ENCODE measurements at places on chromosomes 3 and 15.

- DNase-seq, result no peak
Observed at GRCh38 chr3:132071043-132071442, 36.2 kb upstream of the CPNE4 start.

DNA sequence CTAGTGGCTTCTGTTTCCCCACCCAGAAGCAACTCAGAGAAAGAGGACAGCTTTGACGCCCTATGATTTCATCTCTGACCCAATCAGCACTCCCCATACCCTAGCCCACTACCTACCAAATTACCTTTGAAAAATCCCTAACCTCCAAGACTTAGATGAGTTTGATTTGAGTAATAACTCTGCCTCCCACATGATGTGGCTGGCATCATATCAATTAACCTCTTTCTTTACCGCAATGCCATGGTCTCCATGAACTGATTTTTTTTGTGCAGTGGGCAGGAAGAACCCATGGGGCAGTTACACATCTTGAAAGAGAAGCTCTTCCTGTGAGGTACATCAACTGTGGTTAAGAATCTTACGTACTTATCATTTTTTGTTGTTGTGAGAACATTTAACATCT, 25.5 kb upstream of the APOD start:
- no peak for DNase-seq

GRCh38 chr3:168807448-168807847, 711.7 kb upstream of the GOLIM4 start:
- no peak for DNase-seq

GRCh38 chr3:23993556-23994243, 48.6 kb downstream of the NR1D2 start:
- DNase-seq, result no peak

GRCh38 chr3:49723296-49723627, 489 bp downstream of the GMPPB start:
- no peak for DNase-seq

GRCh38 chr15:69854521-69855181, 243.1 kb downstream of the TLE3 start:
- no peak for DNase-seq

DNA sequence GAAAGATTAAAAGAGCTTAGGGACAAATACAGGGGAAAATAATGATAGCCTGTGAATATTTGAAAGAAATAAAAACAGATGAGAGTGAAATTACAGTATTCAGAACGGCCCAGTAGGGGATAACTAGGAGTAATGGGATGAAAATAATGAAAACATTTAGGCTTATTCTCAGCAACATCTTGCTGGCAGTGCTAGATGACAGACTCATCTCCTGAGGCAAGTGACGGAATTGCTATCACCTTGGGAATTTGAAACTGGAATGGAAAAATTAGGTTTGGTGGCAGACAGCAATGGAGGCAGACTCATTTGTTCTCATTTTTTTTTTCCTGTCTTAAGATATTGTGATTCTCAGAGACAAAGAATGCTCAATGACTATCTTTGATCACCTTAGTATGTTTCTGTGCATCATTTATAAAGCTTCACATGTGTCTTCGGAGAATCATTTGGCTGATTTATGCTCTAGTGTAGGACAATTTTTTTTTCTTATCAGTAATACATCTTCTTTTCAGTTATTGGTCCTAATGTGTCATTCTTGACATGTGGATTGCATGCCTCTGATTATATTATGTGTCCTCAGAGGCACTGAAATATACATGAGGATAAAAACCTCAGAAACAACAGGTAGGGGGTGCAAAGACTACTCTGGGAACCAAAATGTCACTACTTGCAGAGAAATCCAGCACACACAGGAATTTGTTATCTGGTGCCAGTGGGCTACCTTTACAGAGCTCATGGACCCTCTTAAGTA, 711.7 kb downstream of the EDEM1 start:
- DNase-seq, result no peak

GRCh38 chr3:186320862-186321568, 41.0 kb downstream of the DGKG start:
- no peak for DNase-seq

DNA sequence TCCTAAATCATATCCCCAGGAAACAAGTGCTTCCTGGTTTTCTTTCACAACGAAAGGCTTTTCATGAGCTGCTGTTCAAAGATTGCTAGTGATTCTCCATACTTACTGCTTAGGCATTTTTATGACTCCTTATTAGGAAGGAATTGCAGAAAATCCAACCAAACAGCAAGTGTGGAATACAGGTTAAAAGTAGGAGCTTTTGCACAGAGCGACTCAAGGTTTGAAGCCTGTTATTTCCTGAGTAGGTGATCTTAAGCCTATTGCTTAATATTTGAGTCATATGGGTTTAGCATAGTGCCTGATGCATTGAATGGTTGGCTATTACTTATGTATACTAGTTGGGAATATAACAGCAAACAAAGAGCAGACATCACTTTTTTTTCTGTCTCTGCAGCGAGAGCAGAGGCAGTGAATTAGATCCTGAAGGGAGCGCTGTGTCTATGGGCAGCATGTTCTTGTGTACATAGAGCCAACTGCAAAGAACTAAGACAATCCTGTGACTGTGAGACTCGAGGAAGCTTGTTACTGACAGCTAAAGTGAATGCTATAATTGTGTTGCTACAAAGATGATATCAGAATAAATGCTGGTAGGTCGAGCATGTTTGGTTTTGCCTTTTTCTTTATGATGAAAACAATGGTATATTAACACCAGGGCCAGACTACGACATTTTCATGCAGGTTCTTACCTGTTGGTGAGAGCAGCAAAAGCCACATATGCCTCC, 6.3 kb downstream of the TM4SF1 start:
- no peak for DNase-seq

DNA sequence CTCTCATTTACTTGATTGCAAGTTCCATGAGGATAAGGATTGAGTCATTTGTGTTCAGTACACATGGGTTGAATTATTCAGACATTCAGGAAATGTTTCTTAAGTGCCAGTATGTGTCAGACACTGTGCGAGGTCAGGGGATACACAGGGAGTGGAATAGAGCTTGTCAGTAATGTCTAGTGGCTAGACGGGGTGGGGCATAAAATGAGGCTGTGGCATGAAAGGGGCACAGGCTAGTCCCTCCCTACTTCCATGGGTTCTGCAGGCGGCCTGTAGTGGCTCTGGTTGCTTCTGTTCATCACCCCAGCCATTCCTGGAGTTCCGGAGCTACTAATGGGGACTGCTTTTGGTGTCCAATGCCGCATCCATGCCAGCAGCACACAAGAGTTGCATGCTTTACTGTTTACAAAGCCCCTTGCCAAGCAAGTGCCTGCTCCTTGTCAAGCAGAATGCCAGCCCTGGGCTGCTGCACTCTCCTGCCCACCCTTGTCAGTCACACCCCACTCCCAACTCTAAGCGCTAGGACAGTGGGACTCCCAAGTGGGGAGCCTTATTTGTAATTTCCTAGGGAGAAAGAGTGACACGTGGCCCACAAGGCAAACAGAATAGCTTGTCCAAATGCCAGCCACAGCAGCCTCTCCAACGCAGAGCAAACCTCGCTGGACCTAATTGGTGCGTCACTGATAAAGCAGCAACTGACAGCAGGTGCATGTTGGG, 70.8 kb downstream of the RAB11A start:
- no peak for DNase-seq

GRCh38 chr15:88932271-88932874, 19.2 kb upstream of the MFGE8 start:
- DNase-seq, result no peak

DNA sequence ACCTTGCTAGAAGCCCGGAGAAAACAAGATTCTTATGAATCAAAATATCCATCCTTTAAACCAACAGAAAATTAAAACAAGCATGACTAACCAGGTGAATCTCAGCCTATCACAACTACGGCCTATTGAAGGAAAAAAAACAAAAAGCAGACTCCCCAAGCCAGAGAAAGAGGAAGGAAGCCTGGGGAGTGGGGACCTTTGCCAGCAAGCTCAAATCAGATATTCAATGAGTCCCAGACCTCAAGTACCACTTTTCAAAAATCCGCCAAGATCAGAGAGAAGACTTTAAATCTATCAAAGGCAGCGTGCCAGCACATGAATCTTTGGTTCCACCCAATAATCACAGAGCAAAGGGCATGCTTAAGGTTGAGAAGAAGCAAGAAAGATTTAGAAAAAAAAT, 253.8 kb downstream of the NTRK3 start:
- no peak for DNase-seq

DNA sequence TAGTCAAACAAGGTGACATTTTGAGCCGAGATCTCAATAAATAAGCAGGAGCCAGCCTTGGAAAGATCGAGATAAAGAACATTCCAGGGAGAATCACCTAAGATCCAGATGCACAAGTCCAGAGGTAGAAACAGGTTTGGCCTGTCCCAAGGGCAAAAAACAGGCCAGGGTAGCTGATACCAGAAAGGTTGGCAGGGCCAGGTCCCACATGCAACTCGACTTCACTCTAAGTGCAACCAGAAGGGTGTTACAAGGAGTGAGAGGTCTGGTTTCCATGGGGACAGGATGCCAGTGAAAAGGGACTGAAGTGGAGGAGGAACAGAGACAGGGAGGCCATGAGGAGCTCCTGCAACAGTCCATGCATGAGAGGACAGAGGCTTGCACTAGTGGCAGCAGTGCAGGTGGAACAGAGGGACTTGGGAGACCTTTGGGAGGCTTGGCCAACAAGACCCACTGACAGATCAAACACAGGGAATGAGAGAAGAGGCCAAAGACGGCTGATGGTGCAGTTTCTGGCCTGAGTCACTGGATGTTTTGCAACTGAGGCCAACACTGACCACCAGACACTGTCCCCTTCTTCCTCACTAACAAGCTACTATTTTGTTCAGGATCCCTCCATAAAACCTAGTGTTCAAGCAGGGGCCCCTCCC, 5.2 kb downstream of the TPRA1 start:
- no peak for DNase-seq

GRCh38 chr3:194632809-194633348, 340 bp downstream of the TMEM44 start:
- DNase-seq, result no peak

GRCh38 chr3:72418244-72418643, 430.0 kb downstream of the SHQ1 start:
- DNase-seq, result no peak

GRCh38 chr3:164918905-164919304, 159.4 kb downstream of the SI start:
- no peak for DNase-seq

DNA sequence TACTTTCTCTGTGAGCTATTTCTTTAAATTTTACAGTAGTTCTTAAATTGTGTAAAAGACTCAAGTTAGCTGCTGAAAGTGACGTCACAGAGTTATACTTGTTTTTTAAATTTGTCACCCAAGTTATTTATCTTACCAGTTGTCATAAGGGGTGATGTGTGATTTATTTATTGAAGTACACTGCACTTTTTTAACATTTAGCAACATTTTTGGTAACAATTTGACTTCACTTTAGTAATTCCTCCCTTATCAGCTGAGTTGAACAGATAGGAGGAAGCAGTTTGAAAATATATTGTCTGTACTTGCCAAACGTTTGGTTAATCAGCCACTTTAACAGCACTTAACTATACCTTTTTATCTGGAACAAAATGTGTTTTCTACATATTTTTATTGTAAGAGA, 3.8 kb downstream of the STT3B start:
- DNase-seq, result no peak

- DNase-seq, result no peak
Observed at GRCh38 chr3:63980830-63981498, 42.3 kb downstream of the PSMD6 start.

DNA sequence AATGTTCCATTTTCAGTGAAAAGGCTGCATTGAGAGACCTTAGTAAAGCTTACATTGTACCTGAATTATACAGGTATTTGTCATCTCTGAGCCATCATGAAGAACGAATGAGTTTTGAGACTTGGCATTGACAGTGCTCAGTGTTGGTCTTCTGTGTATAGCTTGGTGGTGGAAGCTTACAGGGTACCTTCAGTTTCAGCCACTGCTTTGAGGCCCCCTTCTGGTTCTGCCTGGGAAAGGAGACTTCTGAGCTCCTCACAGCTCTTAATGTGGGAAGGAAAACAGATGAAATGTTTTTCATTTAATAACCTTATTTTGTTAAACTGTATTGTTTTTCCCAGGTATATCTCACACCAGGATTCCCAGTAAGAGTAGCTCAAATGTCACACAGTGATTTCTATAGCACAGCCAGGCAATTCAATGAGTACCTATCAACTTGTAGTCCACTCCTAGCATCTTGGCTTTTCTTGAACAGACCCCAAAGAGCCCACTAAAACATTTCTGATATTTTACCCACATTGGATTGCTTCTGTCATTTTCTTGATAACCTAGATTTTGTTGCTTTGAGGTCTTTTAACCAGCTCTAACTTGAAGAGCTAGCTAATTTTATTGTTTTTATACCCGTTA, 5.6 kb downstream of the SERPINI1 start:
- no peak for DNase-seq

DNA sequence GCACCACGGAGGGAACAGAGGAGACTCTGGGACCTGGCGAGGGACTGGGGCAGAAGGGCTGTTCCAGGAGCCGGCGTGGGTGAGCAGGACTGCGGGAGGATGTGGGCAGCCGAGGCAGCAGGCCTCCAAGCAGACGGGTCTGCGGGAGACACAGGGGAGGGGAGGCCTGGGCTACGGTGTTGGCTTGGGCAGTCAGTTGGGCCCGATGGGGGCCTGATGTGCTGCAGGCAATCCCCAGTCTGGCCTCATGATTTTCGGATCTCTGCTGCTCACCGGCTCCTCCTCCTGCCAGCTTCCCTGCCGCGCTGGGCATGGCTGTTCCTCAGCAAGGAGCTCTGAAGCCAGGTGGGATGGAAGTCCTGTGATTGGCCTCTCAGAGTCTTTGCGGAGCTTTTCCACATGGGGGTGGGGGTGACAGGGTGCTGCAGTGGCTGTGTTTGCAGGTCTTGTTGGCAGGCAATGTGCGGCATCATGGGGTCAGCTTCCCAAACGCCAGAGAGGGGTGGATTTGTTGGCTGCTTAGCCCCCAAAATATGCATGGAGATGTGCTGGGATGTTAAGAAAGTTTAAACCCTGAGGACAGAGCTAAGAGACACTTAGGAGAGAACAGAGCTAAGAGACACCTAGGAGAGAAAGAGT, 19.3 kb downstream of the MINAR1 start:
- no peak for DNase-seq

DNA sequence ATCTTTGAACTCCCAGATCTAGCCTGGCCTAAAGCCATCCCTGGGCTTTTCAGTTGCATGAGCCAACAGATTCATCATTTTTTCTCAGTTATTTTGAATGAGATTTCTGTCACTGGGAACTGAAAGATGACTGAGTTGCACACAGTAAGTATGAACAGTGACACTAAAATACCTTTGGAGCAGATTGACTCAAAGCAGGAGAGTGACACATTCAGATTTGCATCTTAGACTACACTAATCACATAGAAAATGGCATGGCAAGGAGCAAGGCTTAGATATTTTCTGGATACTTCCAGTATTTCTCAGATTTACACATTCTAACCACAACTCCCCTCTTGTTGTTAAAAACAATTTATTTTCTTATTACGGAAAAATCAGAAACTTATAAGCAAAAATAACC, 32.8 kb downstream of the SEC62 start:
- DNase-seq, result no peak

DNA sequence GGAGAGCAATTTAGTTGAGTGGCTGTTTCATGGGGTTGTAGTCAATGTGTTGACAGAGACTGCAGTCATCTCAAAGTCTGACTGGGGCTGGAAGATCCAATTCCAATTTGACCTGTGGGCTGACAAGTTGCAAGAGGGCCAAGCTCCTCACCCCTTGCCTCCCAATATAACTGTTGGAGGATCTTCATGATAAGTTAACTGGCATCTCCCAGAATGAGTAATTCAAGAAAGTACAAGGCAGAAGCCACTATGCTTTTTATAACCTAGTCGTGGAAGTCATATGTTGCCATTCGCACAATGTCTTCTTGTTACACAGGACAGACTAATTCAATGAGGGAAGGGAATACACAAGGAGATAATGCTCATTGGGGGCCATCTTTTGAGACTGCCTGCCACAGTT, 29.1 kb downstream of the GPR15 start:
- DNase-seq, result no peak
